ENCODE measurements at places on chromosomes 2 and 18.
A peak's percentile ranks its signal among the peaks of the same experiment; 100 is the strongest.

GRCh38 chr2:196309691-196310090, 138.3 kb upstream of the STK17B start:
- no peak for DNase-seq

- DNase-seq, result no peak
These were observed 3.3 kb downstream of the CTDSP1 start for GRCh38 chr2:218402911-218403411.

DNA sequence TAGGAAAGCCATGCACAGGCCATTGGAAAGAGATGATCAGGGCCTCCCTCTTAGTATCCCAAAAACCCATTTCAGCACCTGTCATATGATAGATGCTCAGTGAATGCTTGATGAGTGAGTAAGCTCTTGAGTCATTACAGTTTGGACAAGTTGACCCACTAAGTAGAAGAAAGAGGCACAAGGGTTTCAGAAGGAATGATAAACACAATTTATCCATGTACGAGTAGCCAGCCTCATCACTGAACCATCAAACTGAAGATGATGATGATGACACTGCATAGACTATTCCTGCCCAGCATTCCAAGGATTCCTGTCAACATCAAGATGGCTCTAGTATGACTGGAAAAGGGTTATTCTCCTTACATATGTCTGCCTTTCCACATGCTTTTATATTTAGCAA, 596.0 kb downstream of the BCL11A start:
- DNase-seq, result no peak

DNA sequence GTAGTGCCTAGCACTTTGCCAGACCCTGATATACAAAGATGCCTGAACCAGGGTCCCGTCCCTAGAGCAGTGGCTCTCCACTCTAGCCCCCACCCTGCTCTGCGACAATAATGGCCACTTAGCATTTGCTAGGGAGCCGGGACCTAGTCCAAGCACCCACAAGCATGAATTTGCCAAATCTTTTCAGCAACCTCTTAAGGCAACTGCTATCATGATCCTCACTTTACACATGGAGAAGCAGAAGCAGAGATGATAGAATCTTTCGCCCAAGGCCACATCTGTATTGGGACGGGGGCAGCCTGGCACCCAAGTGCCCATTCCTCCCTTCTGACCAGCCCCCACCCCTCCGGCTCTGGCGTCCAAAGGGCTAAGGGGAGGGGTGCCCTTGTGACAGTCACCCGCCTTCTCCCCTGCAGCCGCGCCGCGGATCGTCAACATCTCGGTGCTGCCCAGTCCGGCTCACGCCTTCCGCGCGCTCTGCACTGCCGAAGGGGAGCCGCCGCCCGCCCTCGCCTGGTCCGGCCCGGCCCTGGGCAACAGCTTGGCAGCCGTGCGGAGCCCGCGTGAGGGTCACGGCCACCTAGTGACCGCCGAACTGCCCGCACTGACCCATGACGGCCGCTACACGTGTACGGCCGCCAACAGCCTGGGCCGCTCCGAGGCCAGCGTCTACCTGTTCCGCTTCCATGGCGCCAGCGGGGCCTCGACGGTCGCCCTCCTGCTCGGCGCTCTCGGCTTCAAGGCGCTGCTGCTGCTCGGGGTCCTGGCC, 13.0 kb downstream of the SIGLEC15 start:
- DNase-seq, result no peak

- no peak for DNase-seq
These were observed 39.2 kb upstream of the RASGRP3 start for GRCh38 chr2:33437297-33437696.

GRCh38 chr2:84194949-84195644, 264.0 kb downstream of the SUCLG1 start:
- DNase-seq, result no peak

DNA sequence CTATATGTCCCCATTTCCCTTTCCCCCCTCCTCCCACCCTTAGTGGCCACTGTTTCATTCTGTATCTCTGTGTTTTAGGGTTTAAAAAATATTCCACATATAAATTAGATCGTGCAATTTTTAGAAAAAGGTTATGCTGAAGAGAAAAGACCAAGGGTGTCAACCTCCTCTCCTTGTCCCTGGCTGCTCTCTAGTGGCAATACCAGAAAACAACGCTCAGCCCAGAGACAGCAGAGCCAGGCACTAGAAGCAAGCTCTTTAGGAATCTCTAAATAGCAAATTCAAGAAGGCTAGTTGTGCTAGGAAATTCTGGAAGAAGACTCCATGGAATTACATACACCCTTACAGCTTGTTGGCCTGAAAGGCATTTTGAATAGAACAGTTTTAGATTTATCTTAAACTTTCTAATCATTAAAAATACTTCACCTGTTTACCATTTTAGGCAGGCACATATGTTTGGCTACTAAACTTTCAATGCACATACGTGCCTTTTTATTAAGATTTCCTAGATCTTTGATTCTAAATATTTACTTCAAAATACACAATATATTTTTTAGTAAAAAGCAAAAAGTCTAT, 35.1 kb upstream of the RASGRP3 start:
- no peak for DNase-seq

GRCh38 chr2:133193544-133194361, 374.5 kb downstream of the NCKAP5 start:
- no peak for DNase-seq

DNA sequence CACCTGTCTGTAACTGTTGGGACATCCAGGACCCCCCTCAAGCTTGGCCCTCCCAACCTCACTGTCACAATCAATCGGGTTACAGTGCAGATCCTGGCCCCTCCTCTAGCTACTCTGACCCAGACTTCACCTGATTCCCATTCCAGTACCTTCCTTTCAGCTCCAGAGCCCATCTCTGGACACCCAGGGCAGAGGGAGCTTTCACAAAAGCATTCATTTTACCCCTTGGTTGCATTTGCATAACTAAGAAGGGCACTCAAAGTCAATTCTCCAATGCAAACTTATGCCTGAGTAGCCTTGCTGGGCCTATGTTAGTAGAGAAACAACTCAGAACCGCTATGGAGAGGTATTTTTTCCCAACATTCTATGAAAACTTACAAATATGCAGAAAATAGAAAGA, 7.4 kb downstream of the ZAP70 start:
- no peak for DNase-seq

GRCh38 chr2:100057901-100058261, 84.5 kb downstream of the AFF3 start:
- no peak for DNase-seq

- no peak for DNase-seq
These were observed 887.5 kb upstream of the NRXN1 start for GRCh38 chr2:51919395-51919794.

DNA sequence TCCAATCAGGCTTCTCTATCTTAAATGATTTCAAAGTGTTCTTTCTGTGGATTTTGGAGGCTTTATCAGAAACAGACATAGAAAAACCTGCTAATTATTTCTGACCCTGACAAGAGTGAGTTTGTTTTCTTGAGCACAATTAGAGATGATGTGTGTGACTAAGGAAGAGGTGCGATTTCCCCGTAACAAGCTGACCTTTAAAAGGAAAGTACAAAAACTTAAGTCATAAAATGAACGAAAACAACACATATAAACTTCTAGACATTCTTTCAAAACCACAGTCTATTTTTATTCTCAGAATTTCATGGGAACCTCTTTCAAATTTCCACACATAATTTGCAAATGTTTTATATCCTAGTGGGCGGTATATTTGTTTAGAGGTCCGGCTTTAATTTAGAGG, 604.8 kb downstream of the CPS1 start:
- DNase-seq, result no peak

DNA sequence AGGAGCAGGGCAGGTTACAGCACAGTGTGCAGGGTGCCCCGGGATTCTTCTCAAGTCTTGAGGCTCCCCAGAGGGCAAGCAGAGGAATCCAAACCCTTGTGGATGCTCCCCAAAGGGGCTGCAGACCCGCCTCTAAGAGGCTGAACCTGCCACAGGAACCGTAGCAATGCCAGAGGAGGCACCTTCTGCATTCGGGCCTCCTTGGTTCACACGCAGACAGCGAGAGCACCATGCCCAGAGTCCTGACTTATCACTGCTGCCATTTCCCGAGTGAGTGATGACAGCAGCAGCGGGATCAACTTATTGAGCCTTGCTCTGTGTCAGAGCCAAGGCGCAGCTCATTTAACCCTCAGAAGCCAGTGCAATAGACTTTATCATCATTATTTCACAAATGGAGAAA, 203.5 kb downstream of the CTIF start:
- DNase-seq, result no peak

- DNase-seq, result peak; percentile 49
These were observed at the start of gene PPP4R1 for GRCh38 chr18:9614401-9615279. Gene PPP4R1, minus strand, starts transcription at chr18:9614559. Its CDS starts 75 bp downstream, at chr18:9614484.

- DNase-seq, result no peak
These were observed 474.7 kb upstream of the HS6ST1 start for GRCh38 chr2:128793404-128793803.

- no peak for DNase-seq
These were observed 65.6 kb upstream of the RFX8 start for GRCh38 chr2:101540518-101540917.

DNA sequence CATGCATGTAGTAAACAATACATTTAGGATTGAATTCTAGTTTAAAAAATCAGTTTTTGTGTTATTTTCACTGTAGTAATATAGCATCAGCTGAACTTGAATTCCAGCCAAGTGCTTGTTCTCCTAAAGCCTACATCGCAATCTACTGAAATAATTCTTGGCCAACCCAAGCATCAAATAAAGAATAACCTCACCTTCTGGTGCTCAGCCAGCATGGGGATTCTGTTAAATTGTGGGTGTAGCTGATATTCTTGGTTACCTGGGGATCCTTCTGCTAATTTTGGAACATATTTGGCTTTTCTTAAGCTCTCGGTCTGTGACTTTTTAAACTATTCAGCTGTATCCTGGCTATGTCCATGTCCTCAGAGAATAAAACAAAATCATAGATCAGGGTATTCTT, 248.8 kb downstream of the NRXN1 start:
- no peak for DNase-seq

GRCh38 chr2:127107622-127107999, 657 bp upstream of the BIN1 start:
- DNase-seq, result peak; percentile 85

GRCh38 chr2:44211183-44211582, 42.5 kb downstream of the PPM1B start:
- no peak for DNase-seq

- DNase-seq, result no peak
These were observed 49.4 kb downstream of the TWIST2 start for GRCh38 chr2:238897122-238897880.

GRCh38 chr2:62478093-62478580, 27.9 kb downstream of the TMEM17 start:
- no peak for DNase-seq

- no peak for DNase-seq
These were observed 277.5 kb downstream of the ETAA1 start for GRCh38 chr2:67674668-67675067.

DNA sequence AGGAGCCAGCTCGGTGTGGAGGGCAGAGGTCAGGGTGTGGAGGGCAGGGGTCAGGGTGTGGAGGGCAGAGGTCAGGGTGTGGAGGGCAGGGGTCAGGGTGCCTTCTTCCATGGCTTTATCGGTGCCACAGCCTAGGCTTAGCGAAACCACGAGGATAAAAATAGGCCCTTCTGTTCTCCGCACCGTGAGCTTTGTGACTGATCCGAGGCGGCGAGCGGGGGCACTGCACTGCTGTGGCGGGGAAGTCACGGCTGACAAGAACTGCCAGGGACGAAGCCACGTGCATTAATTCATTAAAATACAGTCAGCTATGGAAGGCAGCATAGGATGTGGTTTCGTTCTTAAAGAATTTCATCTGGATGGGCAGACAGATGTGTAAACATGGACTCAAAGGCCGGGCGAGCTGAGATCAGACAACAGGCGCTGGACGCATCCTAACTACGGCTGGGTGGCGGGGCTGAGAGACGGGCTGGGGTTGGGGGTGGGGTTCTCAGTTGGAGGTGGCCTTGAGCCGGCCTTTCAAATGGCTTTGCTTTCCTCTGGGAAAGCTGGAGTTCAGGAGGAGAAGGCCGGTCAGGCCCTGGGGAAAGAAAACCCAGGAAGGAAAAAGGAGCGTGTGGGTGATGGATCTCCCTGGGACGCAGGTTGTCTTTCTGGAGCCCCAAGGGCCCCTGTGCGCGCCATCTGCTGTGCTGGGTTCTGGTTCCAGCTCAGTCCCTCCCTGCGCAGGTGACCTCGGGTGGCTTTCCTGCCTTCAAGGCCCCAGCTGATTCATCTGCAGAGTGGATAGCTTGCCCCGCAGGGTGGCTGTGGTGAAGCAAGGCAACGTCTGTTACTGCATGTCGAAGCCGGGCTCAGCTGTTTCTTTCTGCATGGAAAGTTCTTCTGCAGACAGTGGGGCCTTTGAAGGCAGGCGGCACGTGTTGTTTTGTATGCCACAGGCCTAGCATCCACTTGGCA, 958 bp upstream of the ALLC start:
- peak; percentile 90 for DNase-seq

- DNase-seq, result no peak
These were observed 340.1 kb downstream of the CLIP4 start for GRCh38 chr2:29455200-29455860.

DNA sequence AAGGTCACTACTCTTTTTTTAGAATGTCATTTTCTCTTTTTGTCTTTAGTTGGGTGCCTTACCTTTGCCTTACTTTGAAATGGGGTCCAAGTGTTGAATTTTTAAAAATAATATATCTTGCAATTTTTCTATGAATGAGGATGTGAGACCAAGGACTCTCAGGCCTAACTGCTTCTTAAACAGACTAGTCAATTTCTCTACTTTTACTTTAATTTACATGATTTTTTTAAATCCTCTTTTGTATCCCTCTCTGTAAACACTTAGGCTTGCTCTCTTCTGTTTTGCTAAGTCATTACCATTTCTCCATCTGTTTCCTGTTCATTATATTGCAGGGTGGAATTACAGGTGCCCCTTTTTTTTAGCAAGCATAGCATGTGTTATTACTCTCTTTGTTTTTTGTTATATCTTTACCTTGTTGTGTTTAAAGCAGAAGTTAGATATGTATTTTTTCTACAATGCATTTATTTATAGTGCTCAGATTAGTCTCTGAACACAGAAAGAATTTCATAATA, 261.8 kb downstream of the SPAG16 start:
- DNase-seq, result peak; percentile 41

GRCh38 chr2:70522627-70523026, 31.0 kb downstream of the TGFA start:
- no peak for DNase-seq

DNA sequence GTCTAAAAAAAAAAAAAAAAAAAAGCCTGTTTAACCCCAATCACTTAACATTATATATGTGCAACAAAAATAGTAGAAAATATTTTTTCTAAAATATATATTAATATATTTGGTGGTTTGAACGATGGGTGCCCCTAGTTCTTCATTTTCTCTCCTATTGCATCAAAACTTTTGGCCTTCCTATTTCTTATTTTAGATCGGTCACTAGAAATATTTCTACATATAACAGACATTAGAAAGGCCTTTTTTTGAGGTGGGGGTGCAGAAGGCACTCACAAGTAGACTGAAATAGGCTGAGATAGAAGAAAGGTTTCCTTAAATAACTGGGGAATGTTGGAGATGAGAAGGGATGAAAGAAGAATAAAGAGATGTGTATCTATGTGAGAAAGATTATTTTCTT, 49.3 kb upstream of the AP1S3 start:
- no peak for DNase-seq

DNA sequence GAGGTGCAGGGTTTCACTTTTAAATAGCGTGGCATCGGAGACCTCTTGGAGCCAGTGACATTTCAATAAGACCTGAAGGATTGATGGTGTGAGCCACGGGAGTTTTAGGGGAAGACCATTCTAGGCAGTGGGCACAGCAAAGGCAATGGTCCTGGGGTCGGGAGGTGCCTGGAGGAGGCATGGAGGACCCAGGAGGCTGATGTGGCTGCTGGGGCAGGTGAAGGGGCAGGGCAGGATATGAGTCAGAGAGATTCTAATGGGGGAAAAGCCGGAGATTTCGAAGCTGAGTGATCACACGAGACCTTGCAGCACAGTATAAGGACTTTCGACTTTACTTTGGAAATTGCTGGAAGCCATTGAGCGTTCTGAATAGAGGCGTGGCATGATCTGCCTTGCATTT, 79.6 kb upstream of the KCNE4 start:
- no peak for DNase-seq

Data from NCI-H510A treated with DMSO at 0.1 percent for 48 hours (cell line).